ENCODE measurements at places on chromosomes 3 and 15.

- peak; percentile 27 for DNase-seq
Observed at GRCh38 chr15:29102911-29103823, 166.5 kb downstream of the NSMCE3 start.

- no peak for DNase-seq
Observed at GRCh38 chr3:56880720-56881575, 79.2 kb upstream of the ARHGEF3 start.

- DNase-seq = no peak
Observed at GRCh38 chr3:46843508-46843907, 19.7 kb downstream of the MYL3 start.

GRCh38 chr3:51673181-51673801 lies 2.2 kb downstream of the TEX264 start:
- DNase-seq = no peak

GRCh38 chr3:100798012-100798411 lies 88.7 kb downstream of the TFG start:
- no peak for DNase-seq

DNA sequence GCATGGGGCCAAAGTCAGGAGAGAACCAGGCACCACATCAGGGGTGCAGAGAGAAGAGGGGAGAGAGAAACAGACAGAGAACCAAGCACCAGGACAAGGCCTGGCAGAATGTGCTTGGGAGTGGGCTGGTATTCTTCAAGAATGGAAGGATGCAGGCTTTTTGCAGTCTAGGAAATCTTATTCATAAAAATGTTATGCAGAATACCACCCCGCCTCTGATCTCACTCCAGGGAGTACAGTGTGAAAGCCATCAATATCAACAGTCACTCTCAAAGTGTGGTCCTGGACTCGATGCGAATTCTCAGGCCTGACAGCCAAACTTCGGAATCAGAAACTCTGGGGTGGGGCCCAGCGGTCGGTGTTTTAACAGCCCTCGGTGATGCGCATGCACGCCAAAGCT lies 16.9 kb downstream of the NTRK3 start:
- DNase-seq = no peak

GRCh38 chr3:193230610-193231009 lies 10.4 kb upstream of the PLAAT1 start:
- DNase-seq = no peak

- no peak for DNase-seq
Observed at GRCh38 chr15:47206358-47206978, 510.8 kb upstream of the SEMA6D start.

- peak; percentile 88 for DNase-seq
Observed at GRCh38 chr3:120417272-120417911, 33.4 kb downstream of the FSTL1 start.

DNA sequence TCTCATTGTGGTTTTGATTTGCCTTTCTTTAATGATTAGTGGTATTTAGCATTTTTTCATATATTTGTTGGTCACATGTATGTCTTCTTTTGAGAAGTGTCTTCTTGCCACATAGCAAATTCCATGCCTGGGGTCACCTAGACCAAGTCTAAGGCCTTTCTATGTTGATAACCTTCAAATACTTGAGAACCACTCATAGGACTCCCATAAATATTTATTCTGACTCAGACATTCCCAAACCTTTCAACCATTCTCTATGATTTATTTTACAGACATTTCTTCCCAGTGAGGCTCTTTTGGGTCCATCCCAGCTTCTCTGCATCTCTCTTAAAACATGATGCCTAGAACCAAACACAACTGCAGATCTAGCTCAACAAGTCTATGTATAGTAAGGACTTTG lies 69.2 kb downstream of the ATP8B4 start:
- no peak for DNase-seq
